ENCODE measurements at places on chromosomes 2 and 18. TPM values are rescaled to one million over a fixed set of nuclear protein-coding genes. Genes with fewer than 3 reads are reported as not detected.

Gene TGFA
- 0.12 TPM for total RNA-seq

Gene ZBTB7C
- total RNA-seq = not detected

Gene FSHR
- total RNA-seq = not detected

Gene CNRIP1
- 73.8 TPM for total RNA-seq

Gene MEP1B
- total RNA-seq = not detected

Gene C2orf81
- 0.71 TPM for total RNA-seq

Gene AQP12A
- total RNA-seq = not detected

Gene COA5
- 18.2 TPM for total RNA-seq

GRCh38 chr18:46243095-46243494, 138.9 kb downstream of the HAUS1 start:
- no peak overlapping the region for H3K4me3 ChIP-seq
- no peak for DNase-seq
- no peaks in the 10 kb centered on the region for H3K36me3 ChIP-seq
- H3K27ac ChIP-seq = no peak overlapping the region
- H3K4me1 ChIP-seq = no peaks in the 10 kb centered on the region

DNA sequence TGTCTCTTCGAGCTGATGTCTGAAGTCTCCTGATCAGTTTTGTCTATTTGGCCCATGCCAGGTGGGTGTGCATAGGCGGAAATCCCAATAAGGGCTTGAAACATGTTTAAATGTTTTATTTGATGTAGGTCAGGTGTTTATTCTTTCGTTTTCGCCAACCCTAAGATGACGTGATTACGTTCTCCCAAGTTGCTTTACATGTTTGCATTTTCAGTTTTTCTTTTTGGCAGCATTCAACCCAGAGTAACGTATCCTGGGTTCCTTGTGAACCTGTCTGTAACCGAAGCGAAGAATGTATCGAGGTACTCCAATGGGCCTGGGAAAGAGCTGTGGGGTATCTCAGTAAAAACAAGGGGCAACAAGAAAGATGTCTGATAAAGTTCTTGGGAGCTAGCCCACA, 3.1 kb downstream of the ALPK2 start:
- H3K4me3 ChIP-seq = no peak overlapping the region
- no peaks in the 10 kb centered on the region for H3K4me1 ChIP-seq
- no peak overlapping the region for H3K27ac ChIP-seq

DNA sequence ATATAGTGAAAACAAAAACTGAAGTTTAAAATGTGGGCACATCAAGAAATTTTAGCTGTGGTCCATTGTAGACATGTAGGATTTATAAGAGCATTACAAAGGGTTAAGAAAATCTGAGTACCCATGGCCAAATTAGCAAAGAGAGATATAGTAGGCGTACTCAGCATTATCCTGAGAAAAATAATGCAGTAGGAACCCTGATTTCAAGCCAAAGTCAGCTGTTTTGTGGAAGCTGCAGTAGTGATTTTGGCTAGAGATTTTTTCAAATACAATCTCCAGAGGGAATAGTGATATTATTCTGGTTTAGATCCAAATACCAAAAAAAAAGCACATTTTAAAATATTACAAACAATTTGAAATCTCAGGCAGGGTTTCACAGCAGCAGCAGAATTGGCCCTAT, 450.9 kb downstream of the FBXO15 start:
- H3K27me3 ChIP-seq = no peaks in the 10 kb centered on the region
- no peaks in the 10 kb centered on the region for H3K36me3 ChIP-seq
- H3K4me1 ChIP-seq = no peaks in the 10 kb centered on the region
- DNase-seq = no peak
- no peak overlapping the region for H3K27ac ChIP-seq

DNA sequence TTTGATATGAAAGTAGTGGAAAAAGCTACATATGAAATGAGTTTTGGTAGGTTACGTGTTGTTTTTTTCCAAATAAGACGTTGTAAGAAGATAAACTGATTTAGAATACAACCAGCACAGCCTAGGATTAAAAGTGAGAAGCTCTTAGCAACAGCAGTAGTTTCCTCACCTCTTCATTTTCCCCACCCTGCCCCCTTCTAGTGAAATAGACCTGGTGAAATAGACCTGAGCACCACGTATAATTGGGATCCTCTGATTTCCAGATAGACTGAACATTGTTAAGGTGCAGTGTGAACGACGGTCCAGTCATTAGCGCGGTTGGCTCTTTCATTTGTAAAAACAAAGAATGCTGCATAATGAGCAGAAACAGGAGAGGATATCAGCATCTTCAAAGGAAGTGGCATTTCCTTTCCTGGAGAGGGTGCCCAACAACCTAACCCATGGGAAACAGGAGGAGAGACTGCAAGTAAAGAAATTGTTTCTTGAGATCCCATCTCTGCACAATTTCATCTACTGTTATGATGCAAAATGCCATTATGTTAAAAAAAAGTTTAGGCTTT, 114.3 kb downstream of the FIGN start:
- peaks cover 4% of the 10 kb centered on the region for H3K4me1 ChIP-seq
- H3K4me3 ChIP-seq = no peak overlapping the region
- DNase-seq = no peak
- no peaks in the 10 kb centered on the region for H3K36me3 ChIP-seq

DNA sequence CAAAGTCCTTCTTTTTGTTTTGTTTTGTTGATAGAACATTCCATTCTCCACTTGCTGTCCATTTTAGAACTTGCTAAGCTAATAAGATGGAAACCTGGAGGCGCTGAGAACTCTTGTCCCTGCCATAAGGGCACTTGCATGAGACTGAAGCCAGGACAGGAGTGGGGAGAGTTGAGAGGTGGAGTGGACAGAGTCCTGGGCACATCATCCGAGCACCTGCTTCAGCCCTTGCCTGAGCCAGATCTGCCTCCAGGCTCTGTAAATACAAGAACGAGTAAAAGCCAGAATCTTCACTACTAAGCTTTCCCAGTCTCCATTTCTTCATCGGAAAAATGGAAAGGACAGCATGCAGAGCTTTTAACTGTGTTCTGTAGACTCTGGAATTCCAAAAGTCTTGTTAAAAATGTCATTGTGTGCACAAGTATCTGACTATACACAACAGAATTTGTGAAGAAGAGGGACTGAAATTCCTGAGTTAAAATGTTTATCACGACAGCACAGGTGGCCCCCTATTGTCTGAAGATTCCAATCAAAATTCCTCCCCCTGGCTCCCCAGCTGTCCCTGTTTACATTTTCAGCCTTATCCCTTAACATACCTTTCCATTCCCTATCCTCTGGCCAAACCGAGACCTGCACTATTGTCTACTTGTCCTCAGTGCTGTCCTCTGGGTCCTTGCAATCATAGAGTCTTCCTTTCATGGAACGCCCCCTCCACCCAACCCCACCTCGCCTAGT, 498.2 kb upstream of the TNP1 start:
- no peaks in the 10 kb centered on the region for H3K27me3 ChIP-seq
- H3K4me1 ChIP-seq = no peaks in the 10 kb centered on the region
- DNase-seq = no peak
- H3K4me3 ChIP-seq = no peak overlapping the region

DNA sequence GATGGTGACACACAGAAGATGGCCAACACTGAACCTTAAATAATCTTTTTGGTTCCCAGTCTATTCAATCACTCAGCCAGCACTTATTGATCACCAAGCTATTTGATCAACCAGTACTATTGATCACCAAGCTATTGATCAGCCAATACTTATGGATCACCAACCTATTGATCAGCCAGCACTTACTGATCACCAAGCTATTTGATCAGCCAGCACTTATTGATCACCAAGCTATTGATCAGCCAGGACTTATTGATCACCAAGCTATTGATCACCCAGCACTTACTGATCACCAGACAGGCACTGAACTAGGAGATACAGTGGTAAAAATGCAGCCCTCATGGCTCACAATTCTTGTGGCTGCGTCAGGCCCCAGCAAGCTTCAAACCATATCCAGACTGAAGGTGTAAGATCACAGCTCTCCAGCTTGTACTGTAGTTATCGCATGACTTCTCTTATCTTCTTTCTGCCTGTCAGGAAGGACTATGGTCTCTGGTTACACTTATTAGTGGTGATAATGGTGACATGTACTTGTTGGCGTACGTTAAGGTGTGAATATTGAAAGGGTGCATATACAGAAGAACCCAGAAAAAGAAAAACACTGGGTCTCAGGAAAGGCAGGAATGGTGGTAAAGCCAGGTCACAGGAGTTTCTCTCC, 18.4 kb upstream of the B3GNT2 start:
- no peak overlapping the region for H3K4me3 ChIP-seq
- no peak overlapping the region for H3K27ac ChIP-seq

DNA sequence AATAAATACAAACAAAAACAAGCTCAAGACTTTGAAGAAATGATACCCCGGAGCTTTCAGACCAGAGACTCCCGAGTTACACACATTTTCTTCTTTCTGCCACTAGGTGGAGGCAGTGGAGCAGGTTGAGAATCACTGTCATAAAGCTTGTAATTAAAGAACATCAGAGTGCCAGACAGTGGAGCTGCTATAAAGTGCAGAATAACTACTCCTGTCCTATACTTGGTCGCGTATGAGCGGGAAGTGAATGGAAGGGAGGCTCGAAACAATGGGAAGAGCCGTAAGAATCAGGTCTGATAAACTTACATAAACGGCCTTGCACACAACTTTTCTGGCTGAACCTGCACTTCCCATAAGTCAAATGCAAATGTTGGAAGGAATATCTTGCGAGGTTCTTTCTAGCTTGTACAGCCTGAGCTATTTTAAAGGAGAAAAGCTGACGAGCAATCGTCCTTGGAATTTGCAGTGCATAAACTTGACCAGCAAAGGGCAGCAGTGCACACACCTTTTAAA, 189.0 kb downstream of the RPIA start:
- H3K4me1 ChIP-seq = no peaks in the 10 kb centered on the region
- DNase-seq = peak; percentile 63
- H3K4me3 ChIP-seq = no peak overlapping the region
- no peak overlapping the region for H3K27ac ChIP-seq
- H3K36me3 ChIP-seq = no peaks in the 10 kb centered on the region

DNA sequence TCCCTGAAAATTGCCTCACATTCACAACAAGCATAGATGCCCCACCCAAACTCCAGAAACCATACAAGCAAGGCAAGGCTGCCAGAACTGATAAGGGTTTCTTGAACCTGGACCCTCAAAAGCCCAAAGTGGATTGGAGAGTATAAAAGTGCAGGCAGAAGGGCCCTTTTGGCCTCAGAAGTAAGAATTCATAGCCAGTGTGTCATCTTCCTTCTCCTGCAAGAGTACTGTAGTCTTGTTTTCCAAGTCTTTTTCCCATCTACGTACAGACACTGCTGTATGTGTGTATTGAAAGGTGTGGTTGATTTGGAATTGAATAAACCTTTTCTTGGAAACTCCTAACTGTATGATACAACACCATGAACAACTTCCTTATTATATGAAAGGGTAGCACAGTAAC, 46.8 kb downstream of the ZC3H15 start:
- H3K4me1 ChIP-seq = peaks cover 19% of the 10 kb centered on the region
- no peaks in the 10 kb centered on the region for H3K27me3 ChIP-seq
- DNase-seq = peak; percentile 76
- no peak overlapping the region for H3K4me3 ChIP-seq
- H3K27ac ChIP-seq = peak overlapping the region; percentile 69

- no peak for DNase-seq
- H3K4me3 ChIP-seq = no peak overlapping the region
- no peak overlapping the region for H3K27ac ChIP-seq
- no peaks in the 10 kb centered on the region for H3K27me3 ChIP-seq
- H3K4me1 ChIP-seq = no peaks in the 10 kb centered on the region
These were observed 333.3 kb upstream of the ACVR2A start for GRCh38 chr2:147511491-147511948.

DNA sequence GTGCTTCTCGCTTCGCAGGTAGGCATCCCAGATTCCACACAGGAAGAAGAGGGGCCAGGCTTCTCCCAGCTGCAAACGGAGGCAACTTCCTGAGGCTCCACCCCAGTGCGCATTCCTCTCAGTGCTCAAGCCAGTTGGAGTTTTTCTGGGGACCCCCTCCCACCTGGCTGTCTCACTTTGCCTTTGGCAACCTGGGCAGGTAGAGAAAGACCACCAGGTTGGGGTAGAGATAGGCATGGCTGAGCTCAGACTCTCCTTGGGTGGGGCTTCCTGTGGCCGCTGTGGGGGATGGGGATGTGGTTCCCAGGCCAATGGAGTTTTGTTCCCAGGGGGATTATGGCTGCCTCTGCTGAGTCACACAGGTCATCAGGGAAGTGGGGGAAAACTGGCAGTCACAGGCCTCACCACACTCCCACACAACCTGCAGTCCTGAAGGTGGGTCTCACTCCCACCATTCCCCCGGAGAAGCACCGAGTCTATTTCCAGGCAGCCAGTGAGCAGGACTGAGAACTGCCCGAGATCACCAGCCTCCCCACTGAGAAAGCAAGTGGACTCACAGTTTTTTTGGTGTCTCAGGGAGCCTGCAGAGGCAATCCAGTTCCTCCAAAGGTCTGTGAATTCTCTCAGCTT, 38.1 kb downstream of the SLC39A10 start:
- H3K27me3 ChIP-seq = no peaks in the 10 kb centered on the region
- H3K4me1 ChIP-seq = no peaks in the 10 kb centered on the region
- no peak overlapping the region for H3K27ac ChIP-seq
- H3K4me3 ChIP-seq = no peak overlapping the region
- no peak for DNase-seq

DNA sequence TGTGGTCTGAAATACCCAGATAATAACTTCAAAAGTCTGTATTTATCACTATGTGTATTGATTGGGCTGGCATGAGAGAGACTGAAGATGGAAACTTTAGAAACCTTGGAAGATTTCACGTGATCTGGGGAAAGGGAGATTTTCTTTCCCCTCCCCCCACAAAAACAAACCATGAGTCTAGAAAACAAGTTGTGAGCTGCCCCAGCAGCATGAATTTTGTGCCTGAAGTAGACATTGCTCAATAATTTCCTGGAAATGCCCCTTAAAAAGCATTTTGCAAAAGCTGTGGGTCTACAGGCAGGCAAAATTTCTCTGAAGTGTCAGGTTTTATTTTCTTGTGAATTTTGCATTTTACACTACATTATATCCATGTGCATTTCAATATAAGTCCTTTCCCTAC, 101.8 kb downstream of the ETAA1 start:
- peaks cover 18% of the 10 kb centered on the region for H3K4me1 ChIP-seq
- H3K36me3 ChIP-seq = no peaks in the 10 kb centered on the region
- no peak for DNase-seq
- no peak overlapping the region for H3K27ac ChIP-seq
- no peaks in the 10 kb centered on the region for H3K27me3 ChIP-seq

GRCh38 chr2:20704886-20705285, 37.9 kb downstream of the GDF7 start:
- no peak overlapping the region for H3K27ac ChIP-seq

DNA sequence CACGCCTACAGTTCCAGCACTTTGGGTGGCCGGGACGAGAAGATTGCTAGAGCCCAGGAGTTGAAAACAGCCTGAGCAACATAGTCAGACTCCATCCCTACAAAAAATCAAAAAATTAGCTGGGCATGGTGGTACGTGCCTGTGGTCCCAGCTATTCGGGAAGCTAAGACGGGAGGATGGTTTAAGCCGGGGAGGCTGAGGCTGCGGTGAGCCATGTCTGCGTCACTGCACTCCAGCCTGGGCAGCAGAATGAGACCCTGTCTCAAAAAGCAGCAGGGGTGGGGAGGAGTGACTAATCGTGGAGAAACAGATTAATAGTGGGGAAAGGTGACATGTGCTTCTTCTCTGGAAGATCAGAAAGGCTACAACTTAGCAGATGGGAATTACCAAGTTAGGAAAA, 58.1 kb upstream of the GPC1 start:
- no peaks in the 10 kb centered on the region for H3K36me3 ChIP-seq
- H3K4me3 ChIP-seq = no peak overlapping the region
- no peak for DNase-seq
- no peak overlapping the region for H3K27ac ChIP-seq
- H3K4me1 ChIP-seq = no peaks in the 10 kb centered on the region
- H3K27me3 ChIP-seq = no peaks in the 10 kb centered on the region

Data from endothelial cell of umbilical vein (primary cell).